HuH-7 (cell line): ENCODE measurements at places on chromosomes 6 and 20.

GRCh38 chr6:164211254-164211653, 796.7 kb downstream of the QKI start:
- DNase-seq = no peak

GRCh38 chr20:19264191-19264590, 51.7 kb downstream of the SLC24A3 start:
- no peak for DNase-seq

DNA sequence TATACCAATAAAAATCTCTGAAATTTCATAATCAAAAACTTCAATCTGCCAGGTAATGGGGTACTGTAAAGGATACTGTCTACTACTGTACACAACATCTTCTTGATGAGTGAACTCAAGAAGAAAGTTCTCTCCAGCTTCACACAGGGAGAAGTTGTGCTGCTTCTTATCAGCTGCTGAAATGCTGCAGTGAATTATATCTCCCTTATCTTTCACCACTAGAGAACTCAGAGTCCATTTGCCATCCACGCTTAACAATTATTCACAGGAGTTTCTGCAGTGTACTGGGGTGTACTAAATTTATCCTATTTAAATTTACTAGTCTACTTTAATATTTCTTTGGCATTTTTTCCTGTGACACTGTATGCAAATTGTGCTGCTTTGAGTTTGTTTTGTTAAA, 384.8 kb downstream of the TFAP2B start:
- DNase-seq = no peak

- no peak for DNase-seq
These were observed 45.2 kb upstream of the GFRAL start for GRCh38 chr6:55282115-55282514.

- no peak for DNase-seq
These were observed 17.3 kb downstream of the PLN start for GRCh38 chr6:118565311-118565960.

- no peak for DNase-seq
These were observed 63.1 kb downstream of the MYH7B start for GRCh38 chr20:35018590-35019371.

- DNase-seq = no peak
These were observed 355.6 kb downstream of the PLCB1 start for GRCh38 chr20:8487696-8488095.

DNA sequence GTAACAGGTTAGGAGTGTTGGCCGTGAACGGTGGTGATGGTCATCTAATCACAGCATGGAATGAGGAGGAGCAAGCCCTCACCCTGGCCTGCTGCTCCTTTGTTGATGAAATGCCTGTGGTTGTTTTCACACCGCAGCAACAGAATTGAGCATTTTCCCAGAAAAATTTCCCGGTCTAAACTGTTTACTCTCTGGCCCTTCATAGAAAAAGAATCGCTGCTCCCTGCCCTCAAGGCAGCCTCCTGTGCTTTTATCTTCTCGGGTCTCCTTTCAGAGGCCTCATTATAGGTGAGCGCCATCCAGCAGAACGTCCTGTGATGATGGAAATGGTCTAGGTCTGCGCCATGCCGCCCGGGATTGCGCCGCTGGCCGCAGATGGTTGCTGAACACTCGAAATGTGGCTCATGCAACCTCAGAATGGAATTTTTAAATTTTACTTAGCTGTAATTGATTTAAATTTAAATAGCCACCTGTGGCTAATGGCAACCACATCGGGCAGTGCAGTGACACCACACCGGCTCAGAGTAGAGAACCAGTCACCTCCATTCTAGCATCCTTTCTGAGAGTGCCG, 30.2 kb downstream of the PHACTR3 start:
- no peak for DNase-seq

DNA sequence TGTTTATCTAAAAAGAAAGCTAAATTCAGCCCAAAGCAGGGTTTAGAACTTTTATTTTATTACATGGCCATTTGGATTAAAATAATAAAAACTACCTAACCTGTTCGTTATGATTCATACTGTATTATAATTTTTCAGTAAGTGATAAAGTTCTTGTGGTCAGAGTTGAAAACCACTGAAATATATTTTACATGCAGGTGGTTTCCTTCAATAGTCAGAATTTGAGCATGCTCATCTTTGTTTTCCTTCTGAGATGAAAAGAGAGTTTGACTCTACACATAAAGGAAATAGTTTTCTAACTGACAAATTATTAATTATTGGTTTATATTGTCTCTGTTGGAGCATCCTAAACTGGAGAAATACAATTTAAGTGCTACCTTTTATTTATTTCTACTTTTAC, 114.0 kb upstream of the FKBP1C start:
- no peak for DNase-seq

DNA sequence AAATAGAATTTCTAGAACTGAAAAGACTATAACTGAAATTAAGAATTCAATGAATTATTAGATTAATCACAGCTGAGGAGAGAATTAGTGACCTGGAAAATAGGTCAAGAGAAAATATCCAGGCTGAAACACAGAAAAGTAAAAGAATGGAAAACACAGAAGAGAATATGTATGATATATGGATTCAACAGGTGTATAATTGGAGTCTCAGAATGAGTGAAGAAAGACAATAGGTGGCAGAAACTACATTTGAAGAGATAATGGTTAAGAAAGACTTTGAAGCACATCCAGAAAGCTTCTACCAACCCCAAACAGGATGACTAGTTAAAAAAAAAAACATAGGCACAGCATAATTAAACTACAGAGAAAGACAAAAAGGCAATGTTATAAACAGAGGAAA, 196.2 kb upstream of the ASCC3 start:
- no peak for DNase-seq

- no peak for DNase-seq
These were observed at the start of gene HLA-DOB for GRCh38 chr6:32816746-32817204. HLA-DOB (minus strand) TSS chr6:32817002; CDS start chr6:32816951, 51 bp downstream.

- DNase-seq = no peak
These were observed 162.8 kb upstream of the CDYL start for GRCh38 chr6:4613381-4613780.

DNA sequence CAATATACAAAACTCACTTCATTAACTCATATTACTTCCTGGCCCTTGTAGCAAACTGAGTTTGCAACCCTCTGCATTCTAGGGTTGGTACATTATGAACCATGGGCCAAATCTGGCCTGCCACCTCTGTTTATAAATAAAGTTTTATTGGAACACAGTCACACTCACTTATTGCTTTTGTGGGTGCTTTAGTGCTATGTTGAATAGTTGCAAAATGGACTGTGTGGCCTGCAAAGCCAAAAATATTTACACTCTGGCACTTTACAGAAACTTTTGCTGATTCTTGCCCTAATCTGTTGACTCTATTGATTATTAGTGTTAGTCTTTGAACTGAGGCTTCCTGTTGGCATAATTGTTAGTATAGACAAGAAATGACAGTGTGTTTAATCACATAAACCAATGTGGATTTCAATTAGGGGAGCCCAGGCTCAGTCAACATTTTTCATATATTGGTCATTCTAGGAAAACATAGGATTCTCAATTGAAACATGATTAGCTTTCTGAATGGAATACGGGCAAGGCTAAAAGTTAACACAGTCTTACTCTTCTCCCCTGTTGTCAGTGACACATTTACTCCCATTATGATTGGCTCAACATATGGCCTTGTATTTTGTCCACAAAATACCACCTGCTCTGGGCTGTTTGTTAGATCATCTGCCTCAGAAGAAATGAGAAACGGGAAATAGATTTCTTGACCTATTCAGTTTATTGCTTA, 241.9 kb upstream of the ZFP64 start:
- no peak for DNase-seq

GRCh38 chr6:16894301-16894700, 133.0 kb upstream of the ATXN1 start:
- DNase-seq = no peak

- no peak for DNase-seq
These were observed 516.7 kb downstream of the HDGFL1 start for GRCh38 chr6:23086100-23086499.

DNA sequence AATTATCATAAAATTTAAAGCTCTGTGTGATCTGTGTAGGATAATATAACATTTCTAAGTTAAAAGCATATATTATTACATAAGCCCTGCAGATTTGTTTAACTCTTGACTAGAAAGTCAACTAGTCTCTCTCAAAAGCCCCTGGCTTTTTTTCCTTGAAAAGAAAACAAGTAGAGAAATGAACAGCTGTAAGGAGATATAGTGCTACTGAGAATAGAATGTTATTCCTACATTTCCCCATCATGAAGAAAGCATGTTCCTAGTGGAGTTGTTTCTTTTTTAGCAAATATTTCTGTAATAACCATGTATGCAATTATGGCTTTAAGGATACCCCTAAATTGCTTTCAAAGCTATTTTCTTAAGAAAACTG, 37.6 kb downstream of the SHLD1 start:
- DNase-seq = no peak

GRCh38 chr6:114580882-114581281, 238.1 kb upstream of the HS3ST5 start:
- DNase-seq = no peak

- no peak for DNase-seq
These were observed 271.6 kb downstream of the DHX35 start for GRCh38 chr20:39233755-39234154.

- peak; percentile 78 for DNase-seq
These were observed 346.3 kb downstream of the BMP2 start for GRCh38 chr20:7113577-7114466.

DNA sequence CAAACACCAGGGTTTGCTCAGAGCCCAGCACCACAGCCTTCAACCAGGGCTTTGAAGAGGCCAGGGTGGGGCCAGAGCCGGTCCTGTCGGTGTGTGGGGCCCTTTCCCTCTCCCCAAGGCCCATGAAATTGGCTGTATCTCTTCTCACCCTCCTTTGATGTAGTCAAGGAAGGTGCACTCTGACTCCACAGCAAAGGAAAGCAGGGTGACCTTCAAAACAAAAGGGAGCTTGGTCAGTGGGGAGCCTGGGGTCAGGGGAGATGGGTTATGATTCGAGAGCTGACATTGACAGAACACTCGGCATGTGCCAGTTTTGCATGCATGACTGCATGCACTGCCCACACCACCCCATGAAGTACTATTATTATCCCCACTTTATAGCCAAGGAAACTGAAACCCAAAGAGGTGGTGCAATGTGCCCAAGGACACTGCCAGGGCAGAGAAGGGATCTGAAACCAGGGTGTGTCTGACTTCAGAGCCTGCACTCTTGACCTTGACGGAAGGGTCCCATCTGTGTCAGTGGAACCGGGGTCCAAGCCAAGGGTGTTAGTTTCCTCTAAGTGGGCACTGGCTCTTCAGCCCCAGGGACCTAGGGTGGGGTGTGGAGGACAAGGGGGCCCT, 55.4 kb downstream of the RAB44 start:
- no peak for DNase-seq
